ENCODE measurements at places on chromosomes 11 and 22.

GRCh38 chr22:30245181-30245984 is 1.2 kb downstream of the LIF start:
- no peak for DNase-seq

DNA sequence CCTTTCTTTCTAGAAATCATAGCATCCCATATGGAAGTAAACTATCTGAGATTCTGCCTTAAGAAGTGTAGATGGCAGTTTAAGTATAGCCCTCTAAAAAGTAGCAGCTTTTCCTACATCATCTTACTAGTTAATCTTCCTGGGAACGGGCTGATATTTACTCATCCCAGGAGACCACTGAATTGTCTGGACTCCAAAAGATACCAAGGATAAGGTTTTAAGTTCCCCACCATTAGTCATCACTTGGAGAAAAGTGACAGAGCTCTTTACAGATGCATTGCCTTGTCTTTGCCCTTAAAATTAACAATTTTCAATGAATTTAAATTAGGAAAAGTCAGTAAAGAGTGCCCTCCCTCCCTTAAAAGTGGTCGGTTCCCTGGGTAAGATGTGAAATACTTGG is 129.5 kb downstream of the MAML2 start:
- peak; percentile 58 for DNase-seq

DNA sequence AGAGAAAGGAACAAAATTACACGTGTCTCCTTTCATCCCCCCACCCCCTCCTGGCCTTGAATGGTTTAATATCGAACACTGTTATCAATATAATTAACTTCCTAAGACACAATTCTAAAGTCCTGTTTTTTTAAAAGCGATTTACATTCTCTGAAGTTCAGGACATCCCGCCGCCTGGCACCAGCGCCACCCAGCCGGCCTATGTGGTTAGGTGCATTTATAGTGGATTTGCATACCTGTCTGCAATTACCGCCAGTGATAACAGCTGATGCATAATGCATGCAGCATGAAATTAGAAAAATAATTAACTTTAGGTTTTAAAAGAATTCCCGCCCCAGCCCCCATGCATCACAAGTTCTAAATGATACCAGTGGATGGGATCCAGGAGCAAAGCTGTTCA is 58.6 kb downstream of the MACROD1 start:
- no peak for DNase-seq

- DNase-seq, result no peak
Observed at GRCh38 chr11:27285761-27286160, 77.3 kb downstream of the CCDC34 start.

- no peak for DNase-seq
Observed at GRCh38 chr11:12329797-12330196, 47.6 kb upstream of the PARVA start.

DNA sequence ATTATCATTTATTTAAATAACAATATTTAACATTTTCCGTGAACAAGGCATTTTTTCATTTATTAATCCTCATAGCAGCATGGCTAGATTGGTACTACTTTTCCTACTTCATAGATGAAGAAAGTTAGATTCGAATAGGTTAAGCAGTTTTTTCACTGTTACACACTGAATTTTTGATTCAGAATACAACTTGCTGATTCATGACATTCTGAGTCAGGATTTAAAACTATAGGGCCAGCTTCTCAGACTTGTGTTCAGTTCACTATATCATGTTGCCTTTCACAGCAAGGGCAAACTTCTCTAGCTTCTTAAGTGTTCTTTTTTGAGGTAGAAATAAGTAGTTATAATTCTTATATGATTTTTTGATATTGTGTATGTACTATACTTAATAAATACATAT is 31.5 kb downstream of the CYP2R1 start:
- DNase-seq, result no peak

DNA sequence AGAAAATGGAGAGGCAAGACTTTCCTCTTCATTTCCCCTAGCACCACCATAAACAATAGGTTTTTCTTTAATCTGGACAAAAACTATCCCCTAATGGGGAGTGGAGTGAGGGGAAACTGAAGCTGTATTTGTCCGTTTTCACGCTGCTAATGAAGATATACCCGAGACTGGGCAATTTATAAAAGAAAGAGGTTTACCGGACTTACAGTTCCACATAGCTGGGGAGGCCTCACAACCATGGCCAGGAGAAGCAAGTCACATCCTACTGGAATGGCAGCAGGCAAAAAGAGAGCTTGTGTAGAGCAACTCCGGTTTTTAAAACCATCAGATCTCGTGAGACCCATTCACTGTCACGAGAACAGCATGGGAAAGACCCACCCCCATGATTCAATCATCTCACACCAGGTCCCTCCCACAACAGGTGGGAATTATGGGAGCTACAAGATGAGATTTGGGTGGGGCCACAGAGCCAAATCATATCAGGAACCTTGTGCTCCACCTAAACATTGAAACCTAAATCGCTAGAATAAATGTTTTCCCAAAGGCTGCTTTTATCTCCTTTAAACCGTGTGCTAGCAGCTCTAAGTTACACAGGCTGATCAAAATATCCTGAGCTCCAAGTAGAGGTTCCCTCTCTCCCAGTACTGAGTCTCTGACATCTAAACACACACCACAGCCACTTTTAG is 4.3 kb downstream of the UBQLN3 start:
- no peak for DNase-seq

- no peak for DNase-seq
Observed at GRCh38 chr11:119807841-119808240, 78.8 kb upstream of the NECTIN1 start.

GRCh38 chr22:25331050-25331449 is 111.6 kb downstream of the CRYBB2 start:
- no peak for DNase-seq

- no peak for DNase-seq
Observed at GRCh38 chr11:15107730-15108515, 6.8 kb upstream of the INSC start.

- DNase-seq, result no peak
Observed at GRCh38 chr11:115555336-115556090, 51.3 kb upstream of the CADM1 start.

GRCh38 chr22:30286813-30287647 is 2.3 kb downstream of the CASTOR1 start:
- no peak for DNase-seq

GRCh38 chr11:75199412-75199955 is 41.1 kb upstream of the TPBGL start:
- DNase-seq, result no peak

DNA sequence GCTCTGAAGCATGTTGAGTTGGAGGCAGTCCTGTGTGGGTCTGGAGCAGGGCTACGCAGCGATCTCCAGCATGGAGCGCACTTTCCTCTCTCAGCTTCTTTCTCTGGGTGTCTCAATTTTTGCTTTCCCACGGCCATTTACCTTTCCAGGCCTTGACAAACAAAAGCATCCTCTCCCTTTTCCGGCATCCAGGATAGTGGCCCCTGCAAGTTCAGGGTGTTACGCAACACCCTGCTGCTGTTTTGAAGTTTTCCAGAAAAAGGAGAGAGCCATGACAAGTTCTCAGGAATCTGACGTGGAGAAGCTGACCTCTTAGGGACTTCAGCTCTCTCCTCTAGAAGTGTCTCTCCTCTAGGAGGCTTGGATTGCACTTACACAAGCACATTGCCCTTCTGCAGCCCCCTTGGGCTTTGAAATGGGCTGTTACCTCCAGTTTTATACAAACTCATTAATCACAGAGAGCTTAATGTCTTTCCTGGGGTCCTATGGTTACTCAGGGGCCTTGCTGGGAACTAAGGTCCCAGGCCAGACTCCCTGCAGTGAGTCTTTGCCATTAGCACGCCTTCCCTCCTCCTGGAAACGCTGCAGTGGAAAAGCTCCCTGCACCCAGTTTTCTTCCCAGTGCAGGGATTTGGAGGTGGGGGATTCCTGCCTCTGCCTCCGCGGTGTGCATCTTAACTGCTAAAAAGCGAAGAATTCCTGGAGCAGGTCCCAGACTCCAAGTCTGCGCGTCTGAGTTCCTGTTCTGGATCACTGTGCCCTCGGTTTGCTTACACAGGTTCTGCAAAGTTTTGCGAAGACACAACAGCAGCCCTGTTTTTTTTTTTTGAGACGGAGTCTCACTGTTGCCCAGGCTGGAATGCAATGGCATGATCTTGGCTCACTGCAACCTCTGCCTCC is 80.4 kb downstream of the BARX2 start:
- no peak for DNase-seq

DNA sequence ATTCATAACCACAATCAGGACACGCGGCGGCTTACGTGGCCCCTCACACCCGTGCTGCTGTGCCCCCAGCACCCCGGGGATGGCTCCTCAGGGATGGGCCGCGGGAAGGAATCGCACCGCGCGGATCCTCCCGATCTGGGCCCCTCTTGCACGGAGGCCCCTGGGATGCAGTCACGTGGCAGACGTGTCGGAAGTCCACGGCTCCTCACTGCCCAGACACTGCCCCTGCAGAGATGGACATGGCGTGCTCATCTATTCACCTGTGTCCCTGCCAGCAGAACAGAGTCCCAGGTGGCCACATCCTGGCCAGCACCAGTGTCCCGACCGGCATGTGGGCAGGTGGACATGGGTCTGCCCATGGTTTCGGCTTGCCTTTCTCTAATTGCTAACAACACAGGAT is 12.8 kb downstream of the MOB2 start:
- no peak for DNase-seq

- no peak for DNase-seq
Observed at GRCh38 chr11:13055200-13055599, 46.1 kb downstream of the RASSF10 start.

DNA sequence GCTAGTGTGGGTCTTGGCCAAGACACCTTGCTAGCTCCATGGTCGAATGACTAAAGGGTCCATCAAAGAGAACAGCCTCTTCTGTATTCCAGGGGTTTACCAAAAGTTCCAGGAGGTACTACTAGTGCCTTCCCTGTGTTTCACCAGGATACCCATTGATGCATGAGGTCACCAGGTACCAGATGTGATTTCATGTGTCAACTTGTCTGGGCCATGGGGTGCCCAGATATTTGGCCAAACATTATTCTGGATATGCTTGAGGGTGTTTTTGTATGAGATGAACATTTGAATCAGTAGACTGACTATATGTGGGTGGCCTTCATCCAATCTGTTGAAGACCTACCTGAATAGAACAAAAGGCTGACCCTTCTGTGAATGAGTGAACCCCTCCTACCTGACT is 92.8 kb downstream of the GALNT18 start:
- no peak for DNase-seq

DNA sequence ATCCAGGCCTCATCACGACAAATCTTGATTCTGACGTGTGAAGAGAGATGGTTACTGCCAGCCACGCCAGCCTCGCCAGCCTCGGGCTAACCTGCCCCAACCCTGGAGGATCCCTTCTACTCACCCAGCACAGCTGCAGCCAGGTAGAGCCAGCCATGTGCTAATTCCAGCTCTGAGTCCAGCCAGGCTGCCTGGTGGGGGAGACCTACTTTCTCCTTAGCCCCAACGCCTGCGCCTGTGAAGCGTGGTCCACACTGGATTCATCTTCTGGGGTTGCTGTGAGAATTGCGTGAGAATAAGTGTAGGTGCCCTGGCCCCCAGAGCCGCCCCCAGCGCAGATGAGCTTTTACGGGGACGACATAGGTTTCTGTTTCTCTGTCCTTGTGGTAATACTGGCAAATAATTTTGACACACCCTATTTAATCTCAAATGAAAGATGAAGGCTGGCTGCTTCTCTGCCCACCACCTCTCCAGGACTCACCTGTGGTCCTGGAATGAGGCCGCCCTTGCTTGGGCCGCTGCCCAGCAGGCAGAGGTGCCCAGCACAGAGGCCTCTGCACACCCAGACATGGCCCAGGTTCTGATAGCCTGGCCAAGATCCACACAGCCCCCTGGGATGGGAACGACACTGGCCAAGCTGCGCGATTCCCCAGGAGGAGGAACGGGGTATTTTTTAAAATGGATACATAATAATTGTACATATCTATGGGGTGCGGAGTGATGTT is 528.4 kb downstream of the TBC1D22A start:
- DNase-seq, result no peak

DNA sequence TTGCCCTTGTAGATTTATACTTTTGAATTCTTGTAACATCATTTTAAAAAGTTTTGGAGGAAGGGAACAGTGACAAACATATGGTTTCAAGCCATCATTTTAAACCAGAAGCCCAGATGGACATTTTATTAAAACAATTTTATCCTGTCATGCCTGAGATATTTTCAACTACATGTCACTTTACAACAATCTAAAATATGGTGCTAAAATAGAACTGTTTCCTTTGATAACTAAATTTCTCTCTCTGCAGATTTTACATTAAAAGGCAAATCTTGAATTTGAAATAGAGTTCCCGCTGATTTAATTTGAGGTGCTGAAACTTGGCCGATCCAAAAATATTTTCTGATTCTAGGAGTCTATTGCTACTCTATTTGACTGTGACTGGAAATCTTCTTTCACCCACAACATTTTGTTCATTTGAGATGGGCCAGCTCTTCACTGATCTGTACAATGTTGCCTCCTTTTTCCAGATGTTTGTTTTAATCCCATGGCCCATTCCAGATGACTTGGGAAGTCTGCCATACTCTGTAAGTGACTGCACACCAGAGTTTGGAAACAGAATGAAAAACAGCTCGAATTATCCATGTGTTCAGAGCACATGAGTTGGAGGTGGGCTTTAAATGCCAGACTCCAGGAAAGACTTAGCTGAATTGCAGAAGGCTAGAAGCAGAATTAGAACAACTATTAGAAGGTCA is 402.5 kb downstream of the TMEM135 start:
- DNase-seq, result peak; percentile 38

Data from fibroblast of skin of left biceps (primary cell).